Frontal cortex (tissue), 4 donors: ENCODE measurements at places on chromosomes 6 and 20. TPM values are rescaled to one million over a fixed set of nuclear protein-coding genes. Genes with fewer than 3 reads are reported as not detected.
A peak's percentile ranks its signal among the peaks of the same experiment; 100 is the strongest.

GRCh38 chr6:139994998-139995397 is 620.5 kb upstream of the CITED2 start:
- no peak for DNase-seq

The NOX3 gene
- not detected for total RNA-seq

DNA sequence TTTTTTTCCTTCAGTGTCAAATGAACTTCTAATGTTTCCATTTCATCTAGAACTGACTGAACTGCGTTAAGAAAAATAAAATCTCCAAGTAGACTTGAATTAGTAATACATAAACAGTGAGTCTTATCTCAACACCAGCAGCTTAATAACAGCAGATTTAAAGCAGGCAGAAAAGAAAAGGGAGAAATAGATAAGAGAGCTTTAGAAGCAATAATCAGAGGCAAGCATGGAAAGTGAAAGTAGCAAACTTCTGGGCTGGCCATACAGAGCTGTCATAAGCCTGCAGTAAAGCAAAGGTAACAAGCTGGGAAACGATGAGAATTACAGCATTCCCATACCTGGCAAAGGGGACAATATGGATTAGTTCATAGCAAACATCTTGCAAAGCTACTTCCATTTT is 16.9 kb upstream of the ANGPT4 start:
- DNase-seq, result no peak

DNA sequence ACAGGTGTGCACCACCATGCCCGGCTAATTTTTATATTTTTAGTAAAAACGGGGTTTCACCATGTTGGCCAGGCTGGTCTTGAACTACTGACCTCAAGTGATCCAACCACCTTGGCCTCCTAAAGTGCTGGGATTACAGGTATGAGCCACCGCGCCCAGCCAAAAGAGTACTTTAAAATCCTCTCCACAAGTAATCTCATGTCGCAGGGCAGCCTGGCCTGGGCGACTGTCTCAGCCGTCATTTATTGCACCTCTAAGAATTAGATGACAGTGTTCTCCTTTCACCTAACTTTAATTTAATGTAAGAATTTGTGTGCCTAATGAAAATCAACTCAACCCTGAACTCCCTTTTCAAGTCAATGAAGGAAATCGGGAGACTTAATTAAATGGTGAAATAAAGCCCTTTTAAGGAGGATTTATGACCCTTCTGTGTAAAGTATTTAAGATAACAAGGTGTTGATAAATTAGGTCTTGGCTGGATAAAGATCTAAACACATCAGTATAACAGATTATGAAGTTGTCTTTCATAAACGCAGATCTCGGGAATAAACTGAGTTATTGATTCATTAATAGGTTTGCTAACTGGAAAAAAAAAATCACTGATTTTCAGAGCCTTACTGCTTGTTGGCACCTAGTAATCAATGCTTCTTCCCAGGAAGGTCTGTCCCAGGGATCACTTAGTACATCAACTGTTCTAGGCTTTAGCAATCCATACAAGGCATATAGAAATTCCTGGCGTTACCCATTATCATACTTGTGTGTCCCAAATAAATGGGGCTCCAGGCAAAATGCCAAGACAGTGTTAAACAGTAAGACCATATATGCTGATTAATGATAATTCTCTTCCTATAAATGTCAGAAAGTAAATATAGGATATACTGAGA is 209.3 kb downstream of the GMDS start:
- no peak for DNase-seq

The RSPO3 gene
- total RNA-seq, result 36.7 TPM

- no peak for DNase-seq
Measured at GRCh38 chr6:102793752-102794151, 1400.2 kb downstream of the GRIK2 start.

The OR12D3 gene
- not detected for total RNA-seq

DNA sequence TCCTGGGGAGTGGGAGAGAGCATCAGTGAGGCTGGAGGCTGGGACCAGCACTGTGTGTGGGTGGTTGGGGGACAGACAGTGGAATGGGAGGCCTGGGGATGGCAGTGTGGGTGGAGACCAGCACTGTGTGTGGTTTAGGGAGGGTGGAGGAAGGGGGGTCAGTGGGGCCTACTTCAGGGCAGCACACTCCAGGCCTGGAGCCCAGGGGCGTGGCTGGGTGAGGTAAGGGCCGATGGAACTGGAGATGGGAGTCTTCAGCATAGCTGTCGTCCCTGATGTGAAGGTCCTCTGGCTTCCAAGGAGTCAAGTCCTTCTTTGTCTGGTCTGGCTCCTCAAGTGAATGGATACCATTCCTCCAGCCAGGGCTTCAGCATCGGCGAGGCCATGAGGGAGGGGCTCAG is 18.6 kb downstream of the KCNK17 start:
- no peak for DNase-seq

- no peak for DNase-seq
Measured at GRCh38 chr20:22385602-22386305, 198.6 kb downstream of the FOXA2 start.

The LBP gene
- not detected for total RNA-seq

DNA sequence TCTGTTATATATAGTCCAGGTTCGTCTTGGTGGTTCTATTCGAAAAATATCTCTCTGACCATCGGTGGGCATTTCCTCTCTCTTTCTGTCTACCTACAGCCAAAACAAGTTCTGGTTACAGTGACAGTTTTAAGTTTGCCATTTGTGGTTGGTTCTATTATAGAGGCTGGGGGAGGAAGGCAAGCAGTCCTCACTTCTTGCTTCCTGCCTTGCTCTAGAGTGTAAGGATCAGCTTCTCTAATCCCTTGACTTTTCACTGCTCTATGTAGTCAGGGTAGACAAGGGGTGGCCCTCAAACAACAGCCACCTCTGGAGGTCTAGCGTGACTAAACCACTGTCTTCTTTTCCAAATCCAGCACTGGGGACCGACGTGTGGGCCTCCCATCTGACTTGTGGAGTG is 16.1 kb downstream of the E2F3 start:
- DNase-seq, result no peak

DNA sequence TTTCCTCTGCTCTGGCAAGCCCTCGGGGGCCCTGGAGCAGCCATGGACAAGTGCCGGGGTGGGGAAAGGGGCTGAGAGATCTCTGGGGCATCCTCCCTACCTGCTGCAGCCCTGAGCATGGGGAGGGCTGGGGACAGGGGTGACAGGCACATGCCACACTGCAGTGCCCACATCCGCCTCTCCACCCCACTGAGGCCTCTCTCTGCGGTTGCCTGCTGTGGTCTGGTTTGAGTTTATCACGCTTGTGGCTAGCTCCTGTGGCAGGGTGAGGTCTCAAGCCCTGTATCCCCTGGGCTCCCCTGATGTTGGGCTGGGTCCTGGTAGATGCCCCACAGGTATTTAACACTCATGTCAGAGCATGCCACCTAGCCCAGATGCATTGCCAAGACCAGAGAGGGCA is 52.9 kb upstream of the MLN start:
- no peak for DNase-seq

The RWDD2A gene
- total RNA-seq, result 11.4 TPM

DNA sequence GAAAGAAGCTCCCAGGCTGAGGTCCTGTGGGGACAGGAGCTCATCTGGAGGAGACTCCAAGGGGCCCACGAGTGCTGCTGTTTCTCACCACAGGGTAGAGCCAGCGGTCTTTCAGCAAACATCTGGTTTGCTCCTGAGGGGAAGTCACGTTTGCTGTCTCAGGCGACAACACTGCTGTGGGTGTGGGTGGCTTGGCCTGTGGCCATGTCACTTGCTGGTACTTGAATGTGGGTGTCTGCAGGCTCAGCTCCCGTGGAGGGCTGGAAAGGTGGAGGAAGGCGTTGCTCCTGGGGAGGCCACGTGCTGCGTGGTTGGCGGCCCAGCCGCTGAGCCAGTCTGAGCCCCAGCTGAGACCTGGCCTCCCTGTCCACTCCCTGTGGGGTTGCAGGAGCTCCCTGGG is 52.8 kb upstream of the MPC1 start:
- DNase-seq, result no peak

The HLA-DOB gene
- not detected for total RNA-seq

The APCDD1L gene
- total RNA-seq, result not detected

The TDRD6 gene
- total RNA-seq, result 0.41 TPM

DNA sequence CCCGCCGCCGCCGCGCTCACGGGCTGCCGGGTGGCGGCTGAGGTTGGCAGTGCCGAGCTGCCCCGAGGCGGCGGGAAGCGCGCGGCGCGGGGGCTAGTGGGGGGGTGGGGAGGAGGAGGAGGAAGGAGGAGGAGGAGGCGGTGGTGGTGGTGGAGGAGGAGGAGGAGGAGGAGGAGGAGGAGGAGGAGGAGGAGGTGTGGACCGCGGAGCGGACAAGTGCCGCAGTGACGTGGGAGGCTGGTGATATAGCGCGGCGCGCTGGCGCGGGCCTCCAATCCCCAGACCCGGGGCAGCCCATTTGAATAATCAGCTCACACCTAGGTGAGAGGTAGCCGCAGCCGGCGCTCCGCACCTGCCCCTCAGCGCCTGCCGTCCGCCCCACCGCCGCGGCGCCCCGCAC is at the start of gene FOXA2:
FOXA2 (minus strand) TSS at position 51 of the 400 bp plus-strand sequence. CDS start 294 bp downstream, outside the sequence.
- no peak for DNase-seq

GRCh38 chr6:89582669-89583325 is 55.8 kb downstream of the LYRM2 start:
- no peak for DNase-seq

The ANKRD66 gene
- total RNA-seq, result not detected

The COX4I2 gene
- 1.2 TPM for total RNA-seq

DNA sequence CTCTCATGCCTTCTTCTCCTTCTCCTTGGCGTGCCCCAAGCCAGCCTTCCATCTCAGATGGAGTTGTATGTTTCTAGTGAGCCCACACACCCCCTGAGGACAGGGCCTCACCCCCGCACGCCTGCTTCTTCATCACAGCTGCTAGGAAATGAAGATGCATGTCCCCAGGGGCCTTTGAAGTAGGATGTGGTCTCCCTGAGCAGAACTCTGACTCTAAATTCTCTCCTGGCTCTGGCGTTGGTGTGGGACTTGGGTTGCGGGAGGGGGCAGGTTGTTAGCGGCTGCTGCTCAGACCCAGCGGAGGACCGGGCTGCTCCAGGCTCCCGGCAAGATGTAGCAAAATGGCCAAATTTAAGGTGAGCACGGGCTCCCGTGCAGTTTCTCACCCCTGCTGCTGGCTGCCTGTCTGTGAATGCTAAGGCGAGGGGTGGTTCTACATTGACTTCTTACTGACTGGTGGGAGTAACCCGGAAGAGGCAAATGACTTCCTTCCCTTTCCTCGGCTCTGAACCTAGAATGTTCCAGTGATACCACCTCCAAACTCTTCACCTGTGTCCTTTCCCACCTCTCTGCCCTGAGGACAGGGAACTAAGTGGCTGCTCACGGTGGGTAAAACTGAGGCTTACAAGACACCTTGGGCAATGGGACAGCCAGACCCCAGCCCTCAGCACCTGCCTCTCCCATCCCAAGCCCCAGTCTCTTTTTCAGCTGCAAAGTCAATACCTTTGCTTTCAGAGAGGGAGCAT is 8.8 kb downstream of the SYNJ2 start:
- DNase-seq, result no peak

The SIRPD gene
- not detected for total RNA-seq

DNA sequence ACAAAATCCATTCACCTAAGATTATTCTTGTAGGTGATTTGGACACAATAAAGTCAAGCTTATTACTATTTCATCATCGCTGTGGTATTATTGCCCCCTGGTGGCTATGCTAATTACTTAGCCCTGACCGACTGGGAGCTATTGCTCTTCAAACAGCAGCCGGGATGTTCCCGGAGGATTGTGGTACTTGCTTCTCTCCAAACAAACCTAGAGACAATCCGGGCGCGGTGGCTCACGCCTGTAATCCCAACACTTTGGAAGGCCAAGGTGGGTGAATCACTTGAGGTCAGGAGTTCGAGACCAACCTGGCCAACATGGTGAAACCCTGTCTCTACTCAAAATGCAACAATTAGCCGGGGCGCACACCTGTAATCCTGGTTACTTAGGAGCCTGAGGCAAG is 15.4 kb upstream of the STMND1 start:
- DNase-seq, result peak; percentile 32

The CRIP3 gene
- total RNA-seq, result 4.5 TPM

DNA sequence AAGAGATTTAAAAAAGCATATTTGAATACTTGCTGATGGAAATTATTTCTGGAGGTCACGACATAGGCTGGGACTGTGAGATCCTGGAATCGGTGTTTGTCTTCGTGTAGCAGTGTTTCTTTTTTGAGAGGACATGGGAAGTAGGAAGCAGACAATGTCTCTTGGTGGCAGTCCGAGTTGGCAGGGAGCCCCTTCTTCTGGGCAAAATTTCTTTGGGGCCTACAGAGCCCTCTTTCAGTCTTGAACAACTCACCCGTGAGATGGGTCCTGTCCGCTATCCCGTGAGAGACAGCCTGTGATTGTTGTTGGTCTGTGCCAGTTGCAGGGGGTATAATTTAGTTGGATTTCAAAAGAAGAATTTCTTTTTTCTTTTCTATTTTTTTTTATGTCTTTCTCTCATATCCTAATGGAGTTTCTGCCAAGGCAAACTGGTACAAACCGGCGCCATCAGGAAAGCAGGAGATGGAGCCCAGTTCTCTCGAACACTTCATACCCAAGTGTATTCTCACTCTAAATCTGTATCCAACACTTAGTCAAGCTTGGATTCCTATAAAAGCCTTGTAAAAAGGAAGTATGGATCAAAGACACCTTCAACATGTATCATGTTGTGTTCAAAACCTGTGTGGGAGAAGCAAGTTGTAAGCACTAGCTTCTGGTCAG is 785.1 kb downstream of the MAFB start:
- DNase-seq, result no peak

The GABBR1 gene
- 72.2 TPM for total RNA-seq

GRCh38 chr6:2101213-2101612 is 144.2 kb downstream of the GMDS start:
- no peak for DNase-seq

- no peak for DNase-seq
Measured at GRCh38 chr20:3815703-3816315, 4.5 kb upstream of the AP5S1 start.

GRCh38 chr20:9068841-9069663 is at the start of gene PLCB4:
PLCB4 (plus strand) TSS chr20:9069087; CDS start chr20:9307815, 238,728 bp downstream.
- peak; percentile 35 for DNase-seq

The EDN1 gene
- 4.9 TPM for total RNA-seq

DNA sequence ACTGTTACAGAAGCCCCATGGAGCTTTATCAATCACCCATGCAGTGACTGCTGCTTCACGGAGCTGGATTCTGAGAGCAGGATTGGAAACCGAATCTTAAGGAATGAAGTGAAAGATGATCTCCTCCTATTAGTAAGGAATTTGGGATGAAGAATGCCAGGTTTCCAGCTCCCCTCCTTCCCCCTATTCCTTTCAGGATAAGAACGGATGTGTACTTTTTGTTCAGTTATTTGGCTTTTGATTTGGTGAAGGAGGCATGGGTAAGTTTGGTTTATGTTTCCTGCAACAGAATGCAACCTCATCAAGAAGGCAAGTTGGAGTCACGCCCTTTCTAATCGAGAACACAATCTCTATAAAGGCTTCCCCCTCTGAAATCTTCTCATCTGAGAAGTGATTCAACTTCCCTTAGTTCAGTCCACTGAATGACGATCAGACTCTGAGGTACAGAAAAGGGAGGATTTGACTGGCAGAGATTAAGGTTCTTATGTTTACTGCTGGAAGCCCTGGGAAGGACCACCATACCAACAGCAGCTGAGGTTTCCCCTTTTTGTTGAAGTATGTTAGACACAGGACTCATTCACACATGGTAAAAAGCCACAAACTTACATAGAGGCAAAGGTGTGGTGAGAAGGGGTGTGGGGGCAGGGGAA is 5.5 kb downstream of the ELMO2 start:
- no peak for DNase-seq

GRCh38 chr6:38149531-38149930 is 330.0 kb downstream of the ZFAND3 start:
- DNase-seq, result no peak

- no peak for DNase-seq
Measured at GRCh38 chr6:107360476-107360875, 98.9 kb downstream of the PDSS2 start.

The LY86 gene
- 2.9 TPM for total RNA-seq

- peak; percentile 51 for DNase-seq
Measured at GRCh38 chr20:50987493-50988210, 29.0 kb downstream of the MOCS3 start.
